ENCODE measurements at places on chromosomes 7 and 10.

GRCh38 chr7:44375236-44375699 is 49.9 kb upstream of the CAMK2B start:
- no peak for DNase-seq

DNA sequence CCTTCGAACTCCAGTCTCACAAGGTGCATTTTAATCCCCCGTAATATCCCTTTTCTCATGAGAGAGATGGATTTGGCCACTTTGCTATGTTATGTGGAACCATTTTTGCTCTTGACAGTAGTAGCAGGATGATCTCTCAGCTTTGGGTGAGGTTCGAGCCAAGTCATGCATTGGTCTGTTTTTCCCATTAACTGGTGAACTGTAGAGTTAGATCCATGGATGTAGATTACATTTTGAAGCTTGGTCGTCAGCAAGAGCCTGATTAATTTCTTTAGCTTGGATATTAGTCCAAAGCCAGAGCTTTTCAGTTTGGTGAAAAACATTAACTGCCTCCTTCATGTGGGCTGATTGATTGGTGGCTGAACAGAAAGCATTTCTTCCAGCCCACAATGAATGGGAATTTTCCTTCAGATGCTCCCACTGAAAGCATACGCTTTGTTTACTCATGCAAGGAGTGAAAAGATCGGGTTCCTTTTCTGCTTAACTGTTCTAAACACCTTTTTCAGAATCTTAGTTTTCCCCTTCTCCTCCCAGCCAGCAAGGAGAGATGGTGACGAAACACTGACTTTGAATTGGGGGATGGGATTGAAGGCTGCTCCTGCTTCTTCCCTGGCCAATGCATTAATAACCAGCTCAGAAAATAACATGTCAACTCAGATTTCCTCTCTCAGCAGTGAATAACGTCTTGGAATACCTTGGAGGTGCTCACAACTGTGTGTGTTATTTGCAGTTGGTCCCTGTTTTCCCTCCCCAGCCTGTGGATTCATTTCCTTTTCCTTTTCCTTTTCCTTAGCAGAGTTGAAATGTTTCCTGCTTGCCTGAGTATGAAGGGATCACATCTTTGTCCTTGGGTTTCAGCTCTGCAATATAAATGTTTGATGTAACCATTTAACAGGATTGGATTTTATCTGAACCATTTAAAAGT is 351.8 kb upstream of the FZD8 start:
- DNase-seq, result no peak

DNA sequence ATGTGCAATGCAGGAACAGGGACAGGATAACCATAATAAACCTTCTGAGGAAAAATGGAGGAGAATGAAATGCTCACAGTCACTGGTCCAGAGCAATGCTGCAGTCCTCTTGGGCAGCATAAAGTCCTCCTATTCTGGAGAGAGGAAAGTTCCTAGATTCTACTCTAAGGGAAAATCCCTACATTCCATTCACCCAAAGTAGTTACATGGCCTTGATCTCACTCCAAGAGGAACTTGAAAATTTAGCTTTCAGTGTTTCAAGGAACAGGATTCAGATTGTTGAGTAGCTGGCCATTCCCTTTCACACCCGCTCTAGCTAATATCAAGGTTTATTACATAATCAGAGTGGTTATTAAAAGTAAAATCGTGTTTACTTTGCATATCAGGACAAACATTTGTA is 168.3 kb downstream of the CHRM2 start:
- DNase-seq, result no peak

DNA sequence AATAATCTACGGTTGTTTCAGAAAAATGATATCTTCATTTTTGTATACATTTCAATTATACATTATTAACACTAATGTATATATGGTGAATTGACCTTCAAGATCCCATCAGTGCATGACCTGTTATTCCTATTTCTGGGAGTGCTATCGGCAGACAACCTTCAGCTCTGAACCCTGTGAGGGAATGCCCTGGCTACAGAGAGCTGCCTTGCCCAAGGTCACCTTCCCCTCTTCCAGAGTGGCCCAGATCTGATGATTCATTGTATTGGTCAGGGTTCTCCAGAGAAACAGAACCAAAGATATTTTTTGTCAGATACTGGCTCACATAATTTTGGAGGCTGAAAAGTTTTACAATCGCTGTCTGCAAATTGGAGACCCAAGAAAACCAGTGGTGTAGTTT is 235.5 kb downstream of the ZNF92 start:
- no peak for DNase-seq

- no peak for DNase-seq
These were observed 252.4 kb upstream of the SEMA3A start for GRCh38 chr7:84446991-84447480.

- no peak for DNase-seq
These were observed 90.0 kb downstream of the GSAP start for GRCh38 chr7:77326131-77326530.

DNA sequence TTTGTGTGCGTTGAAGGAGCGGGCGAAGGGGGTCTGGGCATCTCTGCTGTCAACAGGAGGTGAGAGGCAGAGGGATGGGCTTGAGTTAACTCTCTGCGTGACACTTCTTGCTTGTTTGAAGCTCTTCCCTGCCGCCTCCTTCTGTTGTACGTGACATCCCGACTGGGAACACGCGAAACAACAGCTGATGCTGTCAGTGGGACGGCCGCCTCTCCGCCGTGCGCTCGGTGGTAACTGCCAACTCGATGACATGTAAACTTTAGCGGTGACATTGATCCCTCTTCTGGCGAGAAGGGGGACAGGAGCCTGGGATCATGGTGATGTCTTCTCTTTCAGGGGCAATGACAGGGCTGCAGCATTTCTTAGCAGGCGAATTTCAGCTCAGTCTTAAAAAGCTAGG is 394.5 kb downstream of the TYW1 start:
- no peak for DNase-seq

DNA sequence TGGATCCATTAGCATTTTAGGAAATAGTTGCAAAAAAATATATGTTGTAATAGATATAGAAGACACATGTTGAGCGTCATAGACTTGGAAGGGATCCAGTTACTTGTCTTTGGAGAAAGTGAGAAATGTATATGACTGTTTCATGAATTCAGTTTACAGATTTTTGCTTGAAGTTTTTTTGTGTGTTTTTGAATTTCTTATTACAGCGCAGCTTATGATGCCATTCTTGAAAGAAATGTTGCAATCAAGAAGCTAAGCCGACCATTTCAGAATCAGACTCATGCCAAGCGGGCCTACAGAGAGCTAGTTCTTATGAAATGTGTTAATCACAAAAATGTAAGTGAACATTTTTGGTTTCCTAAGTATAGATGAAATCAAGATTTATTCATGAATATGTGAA is 98.2 kb downstream of the MAPK8 start:
- DNase-seq, result no peak

DNA sequence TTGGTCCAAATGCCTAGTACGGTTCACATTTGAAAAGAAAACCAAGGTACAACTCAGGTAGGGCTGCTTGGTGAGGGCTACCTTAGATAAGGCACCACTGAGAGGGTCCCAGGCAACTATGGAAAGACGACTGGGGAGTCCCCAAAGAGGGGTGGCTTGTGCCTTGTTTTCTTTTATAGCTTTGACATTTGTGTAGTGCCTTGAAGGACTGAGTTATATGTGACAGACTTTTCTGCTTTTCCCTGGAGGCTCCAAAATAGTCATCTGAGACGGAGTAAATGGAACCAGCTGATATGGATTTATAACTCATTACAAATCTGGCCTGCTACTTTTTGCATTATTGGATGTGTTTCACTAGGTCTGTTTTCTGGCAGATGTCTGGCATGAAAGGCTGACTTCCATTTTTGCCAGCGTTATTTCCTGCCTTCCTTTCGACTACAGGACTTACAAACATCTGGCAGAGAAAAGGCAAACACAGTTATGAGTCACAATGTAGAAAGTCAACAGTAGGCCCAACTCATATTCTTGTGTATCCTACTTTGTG is 88.2 kb upstream of the IMMP2L start:
- no peak for DNase-seq

- DNase-seq, result no peak
These were observed 7.0 kb upstream of the PDCD4 start for GRCh38 chr10:110864662-110865140.

GRCh38 chr7:12401538-12402364 is 1.9 kb downstream of the VWDE start:
- DNase-seq, result no peak

GRCh38 chr10:788796-789748 is 99.6 kb upstream of the DIP2C start:
- no peak for DNase-seq

DNA sequence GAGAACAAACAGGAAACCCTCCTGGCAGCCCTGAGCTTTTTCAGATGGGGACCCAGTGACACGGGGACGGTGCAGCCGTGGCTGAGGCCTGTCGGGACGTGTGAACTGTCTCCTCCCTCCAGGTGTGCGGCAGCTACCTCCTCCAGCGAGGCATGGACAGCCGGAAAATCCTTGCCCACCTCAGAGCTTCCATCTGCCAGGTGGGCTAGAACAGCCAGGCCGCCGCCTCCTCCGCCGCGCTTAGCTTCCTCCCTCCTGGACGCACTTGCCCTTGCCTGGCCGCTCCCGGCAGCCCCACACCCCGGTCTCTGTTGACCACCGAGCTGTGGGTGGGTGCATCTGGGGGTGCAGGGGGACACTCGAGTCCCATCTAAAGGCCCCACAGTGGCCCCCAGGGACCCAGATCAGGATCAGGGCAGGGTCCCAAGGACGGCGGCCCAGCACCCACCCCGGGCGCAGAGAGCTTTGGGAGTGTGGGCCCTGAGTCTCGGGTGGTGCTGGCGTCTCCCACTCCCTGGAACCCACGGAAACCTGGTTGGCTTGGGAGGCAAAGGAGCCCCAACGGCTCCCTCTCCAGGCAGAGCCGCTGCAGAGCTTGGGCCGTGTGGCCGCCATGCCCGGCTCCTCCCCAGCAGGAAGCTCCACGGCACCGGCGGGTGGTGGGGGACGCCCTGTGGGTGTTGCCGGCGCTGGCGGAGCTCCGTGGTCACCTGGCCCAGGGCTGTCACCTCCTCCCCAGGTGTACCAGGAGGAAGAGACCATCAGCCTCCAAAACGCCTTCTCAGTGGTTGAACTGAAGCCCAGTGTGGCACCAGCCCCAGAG is 32.9 kb upstream of the UTF1 start:
- DNase-seq, result no peak
